ENCODE measurements at places on chromosomes 5 and 9. TPM values are rescaled to one million over a fixed set of nuclear protein-coding genes. Genes with fewer than 3 reads are reported as not detected.

DPM2 gene
- 29.5 TPM for total RNA-seq

GABBR2 gene
- not detected for total RNA-seq

EQTN gene
- not detected for total RNA-seq

SPAG8 gene
- total RNA-seq, result 1.4 TPM

KIF4B gene
- total RNA-seq, result 0.06 TPM

NRARP gene
- total RNA-seq, result not detected

Measured in LHCN-M2 (cell line).